Tibial nerve (tissue), 4 donors: ENCODE measurements at places on chromosomes 2 and 18.

DNA sequence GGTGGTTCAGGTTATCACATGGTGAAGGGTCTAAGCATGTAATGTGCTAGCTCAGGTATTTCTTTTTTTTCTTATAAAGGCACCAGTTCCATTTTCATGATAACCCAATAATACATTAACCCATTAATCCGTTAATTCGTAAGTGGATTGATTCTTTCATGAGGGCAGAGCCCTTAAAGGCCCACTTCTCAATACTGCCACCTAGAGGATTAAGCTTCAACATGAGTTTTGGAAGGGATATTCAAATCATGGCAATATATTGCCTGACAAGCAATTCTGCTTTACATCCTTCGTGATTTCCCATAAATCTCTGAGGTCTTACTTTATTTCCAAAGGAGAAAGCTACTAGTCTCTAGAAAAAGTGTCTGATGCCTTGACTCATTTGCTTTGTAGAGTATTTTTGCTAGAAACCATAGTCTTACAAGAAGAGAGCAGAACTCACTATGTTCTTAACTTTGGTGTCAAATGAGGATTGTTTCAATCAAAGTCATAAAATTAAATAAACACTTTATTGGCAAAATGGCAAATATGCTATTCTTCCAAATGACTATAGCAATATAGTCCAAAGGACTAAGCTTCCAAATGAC, 271.3 kb downstream of the KCNS3 start:
- no peak for DNase-seq

DNA sequence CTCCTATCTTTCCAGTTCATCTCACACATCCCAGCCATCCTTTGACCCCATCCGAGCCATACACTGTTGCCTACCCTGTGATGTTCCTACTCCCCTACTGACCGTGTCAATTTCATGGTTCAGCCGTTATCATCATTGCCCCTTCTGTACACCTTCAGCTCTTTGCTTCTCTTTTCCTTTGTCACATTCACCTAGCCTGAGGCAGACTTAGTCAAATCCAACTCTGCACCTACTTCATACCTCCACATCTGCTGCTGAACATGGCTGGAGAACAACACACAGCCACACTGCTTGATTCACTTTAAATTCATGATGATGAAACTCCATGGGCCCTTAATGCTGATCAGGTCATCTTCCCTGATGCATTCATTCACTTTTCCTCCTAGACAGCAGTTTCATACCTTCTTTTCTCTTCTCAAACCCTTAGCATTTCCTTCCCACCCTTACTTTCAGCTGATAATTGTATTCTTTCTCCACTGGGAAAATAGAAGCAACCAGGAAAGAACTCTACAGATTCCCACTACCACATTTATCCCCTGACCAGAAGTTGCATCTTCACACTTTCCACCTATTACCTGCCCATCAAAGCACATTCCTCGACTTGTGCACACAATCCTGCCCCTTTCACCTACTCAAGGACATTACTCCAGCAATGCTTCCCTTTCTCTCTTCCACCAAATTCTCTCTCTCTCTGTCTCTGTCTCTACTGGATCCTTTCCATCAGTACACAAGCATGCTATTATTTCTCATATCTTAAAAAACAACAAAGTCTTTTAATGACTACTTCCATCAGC, 59.6 kb downstream of the PKDCC start:
- DNase-seq: no peak

DNA sequence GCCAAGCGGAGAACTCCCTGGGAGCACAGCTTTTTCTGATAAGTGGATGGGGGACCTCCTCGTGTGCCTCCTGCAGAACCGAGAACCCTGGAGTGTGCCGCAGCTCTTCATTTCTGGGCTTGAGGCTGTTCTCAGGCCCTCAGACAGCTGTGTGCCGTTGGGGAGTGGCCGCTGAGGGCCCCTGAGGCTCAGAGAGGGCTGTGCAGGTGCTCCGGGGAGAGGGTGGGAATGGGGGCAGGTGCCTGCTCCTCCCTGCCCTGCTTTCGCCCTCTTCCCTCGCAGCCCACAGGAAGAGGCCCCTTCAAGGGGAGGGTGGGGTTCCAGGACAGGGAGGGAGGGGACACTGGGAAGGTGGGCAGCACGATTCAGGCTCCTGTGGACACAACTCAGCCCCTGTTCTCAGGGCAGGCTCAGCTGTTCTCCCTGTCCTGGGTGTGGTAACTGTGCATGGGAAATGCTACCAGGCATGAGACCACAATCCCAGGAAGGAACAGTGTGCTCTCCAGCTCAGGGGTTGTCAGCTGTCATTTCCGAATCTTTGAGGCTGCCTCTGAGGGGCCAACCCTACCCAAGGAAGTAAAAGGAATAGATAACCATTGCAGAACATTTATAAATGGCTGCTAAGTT, 11.3 kb downstream of the LCT start:
- no peak for DNase-seq

- no peak for DNase-seq
Observed at GRCh38 chr18:1995041-1995612, 576.2 kb downstream of the METTL4 start.

DNA sequence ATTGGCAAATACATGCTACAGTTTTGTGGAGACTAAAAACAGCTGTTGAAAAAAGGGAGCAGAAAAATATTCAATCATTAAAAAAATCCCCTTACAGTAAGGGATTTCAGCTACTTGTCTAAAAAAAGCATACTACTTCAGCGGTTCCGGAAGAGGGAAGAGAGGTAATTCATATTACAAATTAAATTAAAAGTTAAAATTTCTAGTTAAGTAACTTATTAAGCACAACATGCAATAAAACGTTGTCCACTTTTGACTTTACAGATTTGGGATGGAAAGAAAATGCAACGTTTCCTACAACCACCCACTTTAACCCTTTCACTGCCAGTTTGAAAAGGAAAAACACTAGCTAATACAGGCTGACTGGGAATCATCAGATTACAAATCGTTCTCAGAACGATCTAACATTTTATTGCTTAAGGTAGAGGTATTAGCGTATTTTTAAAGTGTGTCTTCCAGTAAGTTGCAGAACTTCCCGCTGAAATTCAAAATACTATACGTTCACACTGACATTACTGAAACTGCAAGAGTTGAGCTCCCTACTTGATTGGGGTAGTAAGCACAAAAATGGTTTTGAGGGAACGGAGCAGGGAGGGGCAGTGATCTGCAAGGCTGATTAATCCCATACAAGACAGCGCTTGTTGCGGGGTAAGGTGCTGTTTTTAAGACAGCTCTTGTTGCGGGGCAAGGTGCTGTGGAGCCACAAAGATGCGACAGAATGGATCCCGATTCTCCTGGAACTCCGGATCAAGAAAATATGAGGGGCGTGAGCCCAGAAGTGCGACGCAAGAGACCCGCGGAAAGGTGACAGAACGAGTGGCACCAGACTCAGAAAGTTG, 743 bp downstream of the HADHA start:
- peak; percentile 23 for DNase-seq

DNA sequence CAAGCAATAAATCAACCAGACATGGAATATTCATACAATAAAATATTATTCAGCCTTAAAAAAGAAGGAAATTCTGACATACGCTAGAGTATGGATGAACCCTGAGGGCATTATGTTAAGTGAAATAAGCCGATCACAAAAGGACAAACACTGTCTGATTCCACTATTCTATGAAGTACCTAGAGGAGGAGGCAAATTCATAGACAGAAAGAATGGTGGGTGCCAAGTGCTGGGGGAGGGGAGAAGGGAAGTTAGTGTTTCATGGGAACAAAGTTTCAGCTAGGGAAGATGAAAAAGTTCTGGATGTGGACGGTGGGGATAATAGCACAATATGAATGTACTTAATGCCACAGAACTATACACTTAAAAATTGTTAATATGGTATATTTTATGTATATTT, 19.8 kb downstream of the SMAD7 start:
- no peak for DNase-seq

- DNase-seq: no peak
Observed at GRCh38 chr2:46899053-46899452, 16.6 kb downstream of the MCFD2 start.
